Endothelial cell of coronary artery (primary cell): ENCODE measurements at places on chromosomes 2 and 18. TPM values are rescaled to one million over a fixed set of nuclear protein-coding genes. Genes with fewer than 3 reads are reported as not detected.

ELP2 gene
- 117 and 142 TPM in 2 replicates for total RNA-seq

LCT gene
- not detected in 2 replicates for total RNA-seq

METTL4 gene
- total RNA-seq = 7.7 and 10.0 TPM in 2 replicates

ZNF385B gene
- not detected in 2 replicates for total RNA-seq

EGR4 gene
- not detected in 2 replicates for total RNA-seq

ZNF514 gene
- 6.9 and 10.1 TPM in 2 replicates for total RNA-seq

RBKS gene
- total RNA-seq = 0.99 and 1.0 TPM in 2 replicates

ANKRD30B gene
- total RNA-seq = not detected in 2 replicates

EIF2AK3 gene
- total RNA-seq = 17.5 and 27.0 TPM in 2 replicates

UGT1A4 gene
- not detected in 2 replicates for total RNA-seq

GLI2 gene
- total RNA-seq = under 0.01 and 0.38 TPM in 2 replicates

CDH20 gene
- total RNA-seq = 2.8 TPM in 1 of 2 replicates, not detected in the other

FBXO41 gene
- 0.56 and 0.72 TPM in 2 replicates for total RNA-seq

POTEJ gene
- 0.09 TPM in 2 replicates for total RNA-seq

REG1B gene
- not detected in 2 replicates for total RNA-seq

TUBB8B gene
- not detected in 2 replicates for total RNA-seq

CRACDL gene
- total RNA-seq = 7.0 and 8.7 TPM in 2 replicates

BOLL gene
- total RNA-seq = not detected in 2 replicates

NEU2 gene
- total RNA-seq = not detected in 2 replicates

ABCG5 gene
- not detected in 2 replicates for total RNA-seq

CFAP65 gene
- under 0.01 TPM in 1 of 2 replicates, not detected in the other for total RNA-seq

LOXHD1 gene
- total RNA-seq = not detected in 2 replicates

NMS gene
- total RNA-seq = not detected in 2 replicates

DYSF gene
- total RNA-seq = 87.3 and 142 TPM in 2 replicates

C1GALT1C1L gene
- 0.09 TPM in 2 replicates for total RNA-seq

FNDC4 gene
- total RNA-seq = 30.1 and 31.8 TPM in 2 replicates

CTAGE1 gene
- 0.09 TPM in 1 of 2 replicates, not detected in the other for total RNA-seq

CRIM1 gene
- 664 and 1,178 TPM in 2 replicates for total RNA-seq

HOXD12 gene
- total RNA-seq = not detected in 2 replicates

SGO2 gene
- total RNA-seq = 4.3 and 9.0 TPM in 2 replicates

HOXD9 gene
- 0.09 and 0.75 TPM in 2 replicates for total RNA-seq

CRYBA2 gene
- not detected in 2 replicates for total RNA-seq

LDLRAD4 gene
- 0.99 and 2.0 TPM in 2 replicates for total RNA-seq

ANKRD44 gene
- total RNA-seq = 5.6 and 7.6 TPM in 2 replicates

OSBPL6 gene
- total RNA-seq = 3.0 and 3.9 TPM in 2 replicates

IRS1 gene
- total RNA-seq = under 0.01 and 1.6 TPM in 2 replicates

C2orf78 gene
- total RNA-seq = not detected in 2 replicates

DYNAP gene
- total RNA-seq = not detected in 2 replicates

CCDC74B gene
- 0.72 and 0.85 TPM in 2 replicates for total RNA-seq

PRSS56 gene
- total RNA-seq = not detected in 2 replicates
